ENCODE measurements at places on chromosomes 11 and 22.

GRCh38 chr22:49432897-49433443 lies 394.7 kb downstream of the BRD1 start:
- DNase-seq = no peak

GRCh38 chr11:35967042-35967441 lies 23.2 kb downstream of the LDLRAD3 start:
- DNase-seq = no peak

- no peak for DNase-seq
These were observed 188.6 kb upstream of the MTMR2 start for GRCh38 chr11:96112192-96113128.

GRCh38 chr11:9367551-9367950 lies 16.9 kb upstream of the IPO7 start:
- no peak for DNase-seq

DNA sequence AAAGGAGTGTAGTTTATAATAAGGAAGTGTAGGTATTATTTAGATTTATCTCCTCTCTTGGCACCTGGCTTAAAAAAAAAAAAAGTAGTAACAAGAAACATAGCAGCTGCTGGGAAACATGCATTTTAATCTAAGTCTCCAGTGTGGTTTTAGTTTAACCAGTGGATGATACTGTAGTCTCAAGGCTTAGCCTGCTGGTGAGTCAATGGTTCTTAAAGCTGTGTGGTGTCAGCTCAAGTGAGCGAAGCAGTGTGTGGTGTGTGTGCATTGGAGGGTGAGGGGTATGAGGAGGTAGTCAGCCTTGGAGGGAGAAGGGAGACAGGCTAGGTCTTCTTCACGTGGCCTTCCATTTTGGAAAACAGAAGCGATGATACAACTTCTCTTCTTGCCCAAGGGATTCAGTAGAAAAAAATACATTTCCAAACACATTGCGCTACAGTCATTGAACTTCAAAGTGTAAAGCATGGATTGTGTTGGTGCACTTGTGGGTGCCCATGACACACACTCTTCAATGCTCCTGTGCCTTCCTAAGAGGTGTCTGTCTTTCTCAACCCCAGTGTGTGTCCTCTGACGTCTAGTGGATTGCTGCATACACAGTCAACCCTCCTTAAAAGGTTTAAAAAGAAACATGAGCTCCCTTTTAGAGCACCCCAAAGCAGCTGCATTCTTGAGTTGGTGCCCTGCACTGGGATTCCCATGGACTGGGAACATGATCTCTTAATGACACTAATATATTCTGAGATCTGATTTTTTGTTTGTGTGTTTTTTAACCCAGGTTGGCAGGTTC lies 40.1 kb downstream of the ZBTB16 start:
- no peak for DNase-seq

DNA sequence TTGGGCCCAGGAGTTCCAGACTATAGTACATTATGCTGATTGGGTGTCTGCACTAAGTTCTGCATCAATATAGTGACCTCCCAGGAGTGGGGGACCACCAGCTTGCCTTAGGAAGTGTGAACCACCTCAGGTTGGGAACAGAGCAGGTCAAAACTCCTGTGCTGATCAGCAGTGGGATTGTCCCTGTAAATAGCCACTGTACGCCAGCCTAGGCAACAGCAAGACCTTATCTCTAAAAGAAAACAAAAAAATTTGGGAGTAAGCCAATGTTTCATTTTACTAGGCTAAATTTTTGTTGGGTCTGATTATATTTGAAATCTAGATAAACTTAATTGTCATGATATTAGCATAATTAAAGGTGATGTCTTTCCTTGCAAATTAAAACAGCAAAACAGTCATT lies 3.4 kb downstream of the DEPDC5 start:
- DNase-seq = no peak

DNA sequence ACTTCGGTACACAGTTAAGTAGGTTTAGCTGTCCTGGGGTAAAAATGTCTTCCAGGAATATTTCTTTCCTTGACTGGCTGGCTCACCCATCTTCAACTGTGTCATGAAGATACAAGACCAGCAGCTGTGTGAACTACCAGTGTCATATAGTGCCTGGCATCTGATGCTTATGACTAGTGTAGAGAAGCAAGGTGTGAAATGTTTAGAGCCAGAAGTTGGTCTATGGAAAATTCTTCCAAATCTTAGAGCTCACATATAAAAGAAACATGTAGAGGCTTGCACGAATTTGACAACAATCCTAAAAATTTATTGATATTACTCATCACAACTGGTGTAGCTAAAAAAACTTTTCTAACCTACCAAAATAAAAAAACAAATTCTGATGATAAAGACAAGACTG lies 54.4 kb downstream of the ARL14EP start:
- DNase-seq = no peak

GRCh38 chr22:45885171-45885840 lies 91.7 kb downstream of the WNT7B start:
- no peak for DNase-seq

- DNase-seq = no peak
These were observed 35.4 kb downstream of the C22orf42 start for GRCh38 chr22:32123657-32124056.

- DNase-seq = no peak
These were observed 52.4 kb upstream of the ARFGAP3 start for GRCh38 chr22:42909363-42910058.

- DNase-seq = no peak
These were observed 29.2 kb downstream of the ADAMTS8 start for GRCh38 chr11:130399196-130399595.

DNA sequence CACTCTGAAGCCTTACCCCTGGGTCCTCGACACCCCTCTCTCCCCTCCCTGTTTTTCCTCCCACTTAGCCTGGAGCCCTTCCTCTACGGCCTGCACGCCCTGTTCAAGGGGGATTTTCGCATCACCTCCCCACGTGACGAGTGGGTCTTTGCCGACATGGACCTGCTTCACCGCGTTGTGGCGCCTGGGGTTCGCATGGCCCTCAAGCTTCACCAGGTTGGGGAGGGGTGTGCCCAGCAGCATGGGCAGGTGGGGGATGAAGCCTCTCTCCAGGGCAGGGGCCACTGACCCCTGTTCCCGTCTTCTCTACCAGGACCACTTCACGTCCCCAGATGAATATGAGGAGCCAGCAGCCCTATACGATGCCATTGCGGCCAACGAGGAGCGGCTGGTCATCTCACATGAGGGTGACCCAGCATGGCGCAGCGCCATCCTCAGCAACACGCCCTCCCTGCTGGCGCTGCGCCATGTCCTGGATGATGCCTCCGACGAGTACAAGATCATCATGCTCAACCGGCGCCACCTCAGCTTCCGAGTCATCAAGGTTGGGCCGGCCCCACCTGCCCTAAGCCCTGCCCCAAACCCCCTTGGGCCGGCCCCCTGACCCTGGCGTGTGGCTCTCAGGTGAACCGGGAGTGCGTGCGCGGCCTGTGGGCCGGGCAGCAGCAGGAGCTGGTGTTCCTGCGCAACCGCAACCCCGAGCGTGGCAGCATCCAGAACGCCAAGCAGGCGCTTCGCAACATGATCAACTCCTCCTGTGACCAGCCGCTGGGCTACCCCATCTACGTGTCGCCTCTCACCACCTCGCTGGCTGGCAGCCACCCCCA lies 2.8 kb upstream of the SIPA1 start:
- no peak for DNase-seq

DNA sequence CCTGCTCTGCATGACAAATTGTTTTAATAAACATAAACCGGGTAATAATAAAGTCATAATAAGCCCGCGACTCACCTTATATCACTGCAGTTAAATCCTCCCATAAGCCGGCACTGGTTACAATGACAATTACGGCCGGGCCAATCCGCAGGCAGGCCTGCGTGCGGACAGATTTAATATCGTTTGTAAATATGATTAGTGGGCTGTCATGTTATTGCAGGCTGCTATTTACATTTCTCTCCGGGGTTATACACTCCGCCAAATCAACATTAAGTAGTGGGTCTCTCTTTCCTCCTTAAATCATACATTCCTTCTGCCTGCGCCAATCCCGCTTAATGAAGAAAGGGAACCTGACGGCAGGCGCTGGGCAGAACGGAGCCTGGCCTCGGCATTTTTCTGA lies 51.8 kb upstream of the LMO1 start:
- no peak for DNase-seq

GRCh38 chr22:41488596-41489385 lies 19.9 kb downstream of the ACO2 start:
- no peak for DNase-seq

GRCh38 chr11:12871241-12871640 lies 137.9 kb upstream of the RASSF10 start:
- no peak for DNase-seq

DNA sequence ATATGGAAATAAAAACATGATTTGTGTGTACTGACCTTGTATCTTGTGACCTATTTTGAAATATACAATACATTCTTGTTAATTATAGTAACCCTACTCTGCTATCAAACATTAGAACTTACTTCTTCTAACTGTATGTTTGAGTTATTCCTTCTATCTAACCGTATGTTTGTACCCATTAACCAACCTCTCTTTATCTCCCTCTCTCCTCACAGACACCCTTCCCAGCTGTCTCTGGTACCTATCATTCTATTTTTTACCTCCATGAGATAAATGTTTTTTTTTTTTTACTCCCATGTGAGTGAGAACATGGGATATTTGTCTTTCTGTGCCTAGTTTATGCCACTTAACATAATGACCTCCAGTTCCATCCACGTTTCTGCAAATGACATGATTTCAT lies 128.7 kb downstream of the DDX10 start:
- DNase-seq = no peak

All from stimulated activated CD4-positive, alpha-beta T cell treated with anti-CD3 and anti-CD28 coated beads, TNF-alpha, amount 100 ng/mL, for 1 hour (primary cell).